ENCODE measurements at places on chromosomes 13 and 19.

DNA sequence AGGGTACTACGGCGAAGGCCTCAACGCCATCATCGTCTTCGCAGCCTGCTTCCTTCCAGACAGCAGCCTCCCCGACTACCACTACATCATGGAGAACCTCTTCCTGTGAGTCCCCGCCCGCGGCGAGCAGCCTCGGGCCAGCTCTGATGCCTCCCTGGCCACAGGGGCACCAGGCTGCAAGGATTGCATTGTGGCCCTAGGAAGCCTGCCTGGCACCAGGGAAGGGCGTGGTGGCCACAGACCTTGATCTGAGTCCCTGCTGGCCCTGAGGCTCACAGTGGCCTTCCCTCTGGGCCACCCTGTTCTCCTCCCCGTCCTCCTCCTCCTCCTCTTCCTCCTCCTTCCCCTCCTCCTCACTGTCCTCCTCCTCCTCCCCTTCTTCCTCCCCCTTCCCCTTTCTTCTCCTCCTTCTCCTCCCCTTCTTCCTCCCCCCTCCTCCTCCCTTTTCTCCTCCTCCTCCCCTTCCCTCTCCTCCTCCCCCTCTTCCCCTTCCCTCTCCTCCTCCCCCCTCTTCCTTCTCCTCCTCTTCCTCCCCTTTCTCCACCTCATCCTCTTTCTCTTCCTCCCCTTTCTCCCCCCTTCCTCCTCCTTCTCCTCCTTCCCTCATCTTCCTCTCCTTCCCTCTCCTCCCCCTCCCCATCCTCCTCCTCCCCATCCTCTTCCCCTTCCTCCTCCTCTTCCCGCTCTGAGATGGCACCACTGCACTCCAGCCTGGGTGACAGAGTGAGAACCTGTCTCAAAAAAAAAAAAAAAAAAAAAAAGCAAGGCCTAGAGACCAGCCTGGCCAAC, 24.4 kb upstream of the NMRK2 start:
- H3K4me3 ChIP-seq: no peak overlapping the region
- H3K4me1 ChIP-seq: no peaks in the 10 kb centered on the region
- DNase-seq: no peak
- no peak overlapping the region for H3K27ac ChIP-seq
- H3K36me3 ChIP-seq: no peaks in the 10 kb centered on the region

- no peaks in the 10 kb centered on the region for H3K4me1 ChIP-seq
- no peaks in the 10 kb centered on the region for H3K36me3 ChIP-seq
- no peak for DNase-seq
- no peak overlapping the region for H3K4me3 ChIP-seq
Observed at GRCh38 chr13:60229708-60230272, 66.1 kb upstream of the DIAPH3 start.

- H3K27me3 ChIP-seq: peaks cover 3% of the 10 kb centered on the region
- DNase-seq: peak; percentile 46
- H3K36me3 ChIP-seq: no peaks in the 10 kb centered on the region
- H3K4me3 ChIP-seq: no peak overlapping the region
- peaks cover 2% of the 10 kb centered on the region for H3K4me1 ChIP-seq
Observed at GRCh38 chr19:11420429-11421370, 1.6 kb upstream of the RGL3 start.

DNA sequence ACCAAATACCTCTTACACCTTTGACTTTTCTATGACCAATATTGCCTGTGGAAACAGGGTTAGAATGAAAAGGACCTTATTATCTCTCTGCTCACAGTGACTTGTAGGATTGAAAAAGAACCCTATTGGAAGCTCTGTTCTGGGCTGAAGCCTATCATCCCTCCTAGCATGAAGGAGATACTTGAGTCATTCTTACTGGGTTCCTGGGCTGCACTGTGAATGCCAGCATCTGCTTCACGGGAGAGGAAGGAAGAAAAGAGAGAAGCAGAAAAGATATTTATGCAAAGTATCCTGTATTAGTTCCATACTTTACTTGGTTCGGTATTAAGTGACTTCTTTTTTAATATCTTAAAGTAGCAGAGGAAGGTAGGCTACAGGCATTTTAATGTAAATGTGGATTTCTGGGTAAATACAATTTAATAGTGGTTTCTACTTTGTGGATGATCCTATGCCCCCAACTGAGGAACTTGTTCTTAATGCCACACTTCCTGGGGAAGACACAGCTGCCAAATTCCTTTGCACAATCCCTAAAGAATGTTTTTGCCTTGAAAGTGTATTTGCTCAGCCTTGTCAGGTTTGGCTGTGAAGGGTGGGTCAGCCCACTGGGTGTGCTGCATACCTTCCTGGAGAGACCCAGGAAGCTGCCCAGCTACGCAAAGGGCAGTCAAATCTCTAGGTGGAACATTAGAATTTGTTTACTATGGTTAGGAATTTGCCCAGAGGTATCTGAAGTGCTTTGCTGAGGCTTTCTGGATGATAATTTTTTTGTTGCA, 13.7 kb upstream of the SCEL start:
- no peaks in the 10 kb centered on the region for H3K27me3 ChIP-seq
- peak; percentile 96 for DNase-seq
- H3K4me3 ChIP-seq: no peak overlapping the region
- H3K4me1 ChIP-seq: peaks cover 8% of the 10 kb centered on the region
- no peaks in the 10 kb centered on the region for H3K36me3 ChIP-seq
- peak overlapping the region; percentile 56 for H3K27ac ChIP-seq

GRCh38 chr19:5470264-5470671, 15.1 kb downstream of the ZNRF4 start:
- no peaks in the 10 kb centered on the region for H3K27me3 ChIP-seq
- H3K4me1 ChIP-seq: no peaks in the 10 kb centered on the region
- DNase-seq: no peak
- H3K36me3 ChIP-seq: no peaks in the 10 kb centered on the region
- H3K4me3 ChIP-seq: no peak overlapping the region

DNA sequence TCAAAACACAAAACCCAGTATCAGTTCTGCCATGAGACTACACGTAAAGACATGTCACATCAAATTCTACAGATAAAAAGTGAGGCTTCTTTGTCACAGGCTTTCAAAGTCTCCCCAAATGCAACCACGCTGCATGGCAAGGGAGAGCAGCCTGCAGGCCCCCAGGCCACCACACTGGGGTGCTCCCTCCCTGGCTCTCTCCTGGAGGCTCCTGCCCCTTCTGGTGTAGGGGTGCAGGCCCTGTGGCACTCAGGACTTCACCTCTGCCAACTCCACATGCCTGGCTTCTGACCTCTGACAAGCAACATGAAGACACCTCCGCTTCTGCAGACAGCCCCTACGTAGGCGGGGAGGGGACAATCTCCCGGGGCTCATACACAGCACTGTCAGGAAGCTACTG, 14.3 kb downstream of the AKAP8 start:
- DNase-seq: no peak
- no peak overlapping the region for H3K4me3 ChIP-seq
- no peaks in the 10 kb centered on the region for H3K4me1 ChIP-seq
- H3K36me3 ChIP-seq: peaks cover 20% of the 10 kb centered on the region
- H3K27ac ChIP-seq: no peak overlapping the region
- H3K27me3 ChIP-seq: no peaks in the 10 kb centered on the region

DNA sequence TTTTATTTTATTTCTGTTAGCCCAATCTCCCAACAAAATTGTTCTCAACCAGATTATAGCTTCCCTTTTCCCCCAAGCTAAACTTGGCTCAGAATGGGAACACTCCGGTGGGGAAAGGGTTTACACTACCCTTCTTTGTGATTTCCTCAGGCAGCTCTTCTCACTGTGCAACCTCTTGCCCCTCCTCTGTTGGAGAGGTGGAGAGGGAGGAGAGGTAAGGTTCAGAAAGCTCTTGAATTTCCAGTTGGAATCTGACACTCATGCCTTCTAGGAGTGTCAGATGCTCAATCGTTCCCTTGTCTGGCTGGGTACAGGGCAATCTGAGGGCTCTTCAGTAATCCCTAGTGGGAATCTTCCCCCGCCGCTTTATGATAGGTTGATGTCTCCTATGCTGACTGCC, 486.1 kb upstream of the KLF12 start:
- no peak for DNase-seq
- no peak overlapping the region for H3K4me3 ChIP-seq
- no peaks in the 10 kb centered on the region for H3K36me3 ChIP-seq
- no peaks in the 10 kb centered on the region for H3K4me1 ChIP-seq
- H3K27me3 ChIP-seq: no peaks in the 10 kb centered on the region

- H3K27me3 ChIP-seq: no peaks in the 10 kb centered on the region
- no peak for DNase-seq
- H3K4me3 ChIP-seq: peak overlapping the region; percentile 97
- H3K27ac ChIP-seq: peak overlapping the region; percentile 25
- H3K36me3 ChIP-seq: no peaks in the 10 kb centered on the region
- peaks cover 14% of the 10 kb centered on the region for H3K4me1 ChIP-seq
Observed at GRCh38 chr19:39407410-39407659, 688 bp downstream of the ZFP36 start.

DNA sequence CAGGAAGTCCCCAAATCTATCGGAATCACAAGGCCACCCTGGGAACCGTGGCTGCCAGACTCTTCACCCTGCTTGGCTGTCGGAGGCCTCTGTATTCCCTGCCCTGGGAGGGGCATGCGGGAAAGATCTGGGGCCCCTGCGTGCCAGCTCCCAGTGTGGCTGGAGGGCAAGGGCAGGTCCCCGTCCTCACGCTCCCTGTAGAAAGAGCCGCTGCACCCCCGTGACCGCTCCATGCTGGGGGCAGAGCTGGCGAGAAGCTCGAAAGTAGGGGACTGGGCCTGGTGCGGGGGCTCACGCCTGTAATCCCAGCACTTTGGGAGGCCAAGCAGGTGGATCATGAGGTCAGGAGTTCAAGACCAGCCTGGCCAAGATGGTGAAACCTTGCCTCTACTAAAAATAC, 208.4 kb upstream of the SOX1 start:
- no peak overlapping the region for H3K4me3 ChIP-seq
- no peak overlapping the region for H3K27ac ChIP-seq
- no peaks in the 10 kb centered on the region for H3K27me3 ChIP-seq
- no peak for DNase-seq
- H3K4me1 ChIP-seq: no peaks in the 10 kb centered on the region

GRCh38 chr13:76886005-76886291, 257 bp downstream of the KCTD12 start:
- no peaks in the 10 kb centered on the region for H3K36me3 ChIP-seq
- no peaks in the 10 kb centered on the region for H3K4me1 ChIP-seq
- no peak overlapping the region for H3K27ac ChIP-seq
- peak overlapping the region; percentile 27 for H3K4me3 ChIP-seq

- H3K36me3 ChIP-seq: no peaks in the 10 kb centered on the region
- peak; percentile 72 for DNase-seq
- peak overlapping the region; percentile 72 for H3K27ac ChIP-seq
- peaks cover 4% of the 10 kb centered on the region for H3K4me1 ChIP-seq
Observed at GRCh38 chr13:100673376-100673712, 1.3 kb downstream of the TMTC4 start.

- H3K27ac ChIP-seq: no peak overlapping the region
- H3K4me3 ChIP-seq: no peak overlapping the region
- H3K4me1 ChIP-seq: no peaks in the 10 kb centered on the region
- no peaks in the 10 kb centered on the region for H3K36me3 ChIP-seq
- peak; percentile 47 for DNase-seq
- H3K27me3 ChIP-seq: no peaks in the 10 kb centered on the region
Observed at GRCh38 chr13:109869312-109870237, 83.2 kb upstream of the IRS2 start.

DNA sequence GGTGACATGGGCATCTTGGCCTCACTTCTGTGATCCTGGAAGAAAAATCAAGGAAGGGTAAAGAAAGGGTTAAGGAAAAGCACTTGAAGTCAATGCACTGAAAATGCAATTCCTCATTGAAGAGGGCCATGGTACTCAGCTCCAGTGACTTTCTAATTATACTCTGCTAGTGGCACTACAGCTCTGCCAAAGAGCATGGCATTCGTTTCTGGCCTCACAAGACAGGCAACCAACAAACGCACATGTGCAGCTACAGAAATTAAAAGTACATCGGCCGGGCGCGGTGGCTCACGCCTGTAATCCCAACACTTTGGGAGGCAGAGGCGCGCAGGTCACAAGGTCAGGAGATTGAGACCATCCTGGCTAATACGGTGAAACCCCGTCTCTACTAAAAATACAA, 21.8 kb downstream of the SACS start:
- H3K27me3 ChIP-seq: no peaks in the 10 kb centered on the region
- no peak for DNase-seq
- H3K27ac ChIP-seq: no peak overlapping the region

DNA sequence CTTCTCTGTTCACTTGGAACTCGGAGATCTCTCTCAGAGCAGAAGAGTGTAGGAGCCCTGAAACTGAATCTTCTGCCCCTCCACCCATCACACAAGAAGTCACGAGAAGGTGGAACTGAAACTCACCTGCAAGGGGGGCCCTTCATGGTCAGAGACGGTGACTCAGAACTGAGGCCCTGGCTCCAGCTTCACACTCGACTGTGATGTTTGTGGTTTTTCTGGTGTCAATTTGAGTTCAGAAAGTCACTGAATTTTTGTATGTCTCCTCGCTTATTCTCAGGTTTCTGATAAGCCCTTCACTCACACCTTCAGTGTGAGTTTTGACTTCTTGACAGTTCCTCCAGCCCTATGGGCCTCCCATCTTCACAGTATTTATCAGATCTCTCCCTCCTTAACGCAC, 23.1 kb downstream of the SIGLEC5 start:
- no peaks in the 10 kb centered on the region for H3K4me1 ChIP-seq
- H3K27me3 ChIP-seq: no peaks in the 10 kb centered on the region
- H3K36me3 ChIP-seq: no peaks in the 10 kb centered on the region

DNA sequence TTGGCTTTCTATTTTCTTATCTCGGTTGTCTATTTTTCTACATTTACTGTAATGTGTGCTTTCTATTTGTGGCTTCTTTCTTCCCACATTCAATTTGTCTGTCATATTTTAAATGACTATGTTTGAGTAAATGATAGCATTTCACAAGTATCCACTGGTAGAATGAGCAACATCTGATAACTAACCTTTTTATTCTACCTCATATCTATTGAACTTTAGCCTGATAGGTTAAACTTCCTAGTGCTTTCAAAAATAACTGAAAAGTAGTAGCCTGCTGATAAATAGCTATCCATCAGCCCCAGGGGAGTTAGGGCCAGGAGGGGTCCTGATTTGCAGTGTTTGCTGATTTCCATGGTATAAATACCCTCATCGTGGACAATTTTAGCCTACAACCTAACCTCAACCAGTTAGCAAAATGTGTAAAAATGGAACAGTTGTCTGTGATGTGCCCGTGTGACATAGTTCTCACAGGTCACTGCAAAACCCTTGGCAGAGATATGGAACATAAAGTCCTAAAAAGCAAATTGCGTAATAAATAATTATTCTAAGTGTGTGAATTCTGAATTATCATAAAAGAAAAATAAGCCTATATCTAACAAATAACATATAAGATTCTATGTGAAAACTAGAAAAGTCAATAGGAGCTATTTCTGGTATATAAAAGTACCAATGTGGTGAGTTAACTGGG, 32.1 kb downstream of the KCTD12 start:
- H3K27me3 ChIP-seq: no peaks in the 10 kb centered on the region
- H3K4me1 ChIP-seq: no peaks in the 10 kb centered on the region
- DNase-seq: no peak
- H3K4me3 ChIP-seq: no peak overlapping the region
- no peaks in the 10 kb centered on the region for H3K36me3 ChIP-seq

- H3K4me1 ChIP-seq: peaks cover 4% of the 10 kb centered on the region
- peak overlapping the region; percentile 61 for H3K4me3 ChIP-seq
- H3K36me3 ChIP-seq: no peaks in the 10 kb centered on the region
- peak; percentile 75 for DNase-seq
Observed at GRCh38 chr19:45496349-45496953, 396 bp downstream of the RTN2 start.

GRCh38 chr13:99471221-99472121, 29.8 kb upstream of the TM9SF2 start:
- H3K4me3 ChIP-seq: no peak overlapping the region
- H3K4me1 ChIP-seq: peaks cover 2% of the 10 kb centered on the region
- no peak for DNase-seq
- H3K27ac ChIP-seq: no peak overlapping the region
- no peaks in the 10 kb centered on the region for H3K36me3 ChIP-seq
